ENCODE measurements at places on chromosomes 13 and 19. TPM values are rescaled to one million over a fixed set of nuclear protein-coding genes. Genes with fewer than 3 reads are reported as not detected.

The PDX1 gene
- not detected for total RNA-seq

The CPB2 gene
- not detected for total RNA-seq

- H3K36me3 ChIP-seq, result peaks cover 17% of the 10 kb centered on the region
- no peak for DNase-seq
- no peaks in the 10 kb centered on the region for H3K27me3 ChIP-seq
- H3K27ac ChIP-seq, result no peak overlapping the region
- no peak overlapping the region for H3K4me3 ChIP-seq
These were observed 32.8 kb downstream of the COG6 start for GRCh38 chr13:39688278-39688677.

GRCh38 chr13:99909836-99910619, 61.5 kb downstream of the ZIC5 start:
- H3K36me3 ChIP-seq, result no peaks in the 10 kb centered on the region
- peaks cover 52% of the 10 kb centered on the region for H3K27me3 ChIP-seq
- H3K4me1 ChIP-seq, result no peaks in the 10 kb centered on the region
- no peak overlapping the region for H3K27ac ChIP-seq
- no peak for DNase-seq
- no peak overlapping the region for H3K4me3 ChIP-seq

DNA sequence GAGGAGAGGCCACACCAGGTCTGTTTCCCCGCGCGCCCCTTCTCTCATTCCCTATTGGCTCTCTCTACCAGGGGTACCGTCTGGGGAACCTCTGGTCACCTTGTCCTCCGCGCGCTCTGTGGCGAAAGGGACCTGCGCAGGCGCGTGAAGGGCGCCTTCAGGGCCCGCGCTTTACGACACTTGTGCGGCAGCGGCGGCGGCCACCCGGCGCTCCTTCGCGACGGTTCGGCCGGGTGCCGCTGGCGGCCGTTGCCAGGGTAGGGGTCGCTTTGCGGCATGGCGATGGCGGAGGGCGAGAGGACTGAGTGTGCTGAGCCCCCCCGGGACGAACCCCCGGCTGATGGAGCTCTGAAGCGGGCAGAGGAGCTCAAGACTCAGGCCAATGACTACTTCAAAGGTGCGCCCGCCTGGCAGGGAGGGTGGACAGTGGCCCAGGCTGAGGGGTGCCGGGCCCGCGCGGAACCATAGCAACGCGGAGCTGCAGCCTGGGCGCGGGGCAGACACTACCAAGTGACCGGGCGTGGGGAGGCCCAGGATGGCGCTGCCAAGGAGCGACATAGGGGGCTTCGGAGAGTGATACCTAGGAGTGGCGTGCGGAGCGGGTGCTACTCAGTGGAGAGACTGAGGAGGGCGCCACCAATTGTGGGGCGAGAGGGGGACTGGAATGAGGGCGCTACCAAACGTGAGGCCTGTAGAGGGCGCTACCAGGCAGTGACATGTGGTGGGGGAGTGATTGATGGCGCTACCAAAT, at the start of gene PPP5C:
TSS of gene PPP5C (plus strand) at position 267 of the 751 bp plus-strand sequence. CDS start at position 277, 10 bp downstream.
- no peaks in the 10 kb centered on the region for H3K36me3 ChIP-seq
- H3K4me3 ChIP-seq, result peak within 1 kb of the TSS; percentile 85
- peaks cover 50% of the 10 kb centered on the region for H3K4me1 ChIP-seq
- peak; percentile 93 for DNase-seq

DNA sequence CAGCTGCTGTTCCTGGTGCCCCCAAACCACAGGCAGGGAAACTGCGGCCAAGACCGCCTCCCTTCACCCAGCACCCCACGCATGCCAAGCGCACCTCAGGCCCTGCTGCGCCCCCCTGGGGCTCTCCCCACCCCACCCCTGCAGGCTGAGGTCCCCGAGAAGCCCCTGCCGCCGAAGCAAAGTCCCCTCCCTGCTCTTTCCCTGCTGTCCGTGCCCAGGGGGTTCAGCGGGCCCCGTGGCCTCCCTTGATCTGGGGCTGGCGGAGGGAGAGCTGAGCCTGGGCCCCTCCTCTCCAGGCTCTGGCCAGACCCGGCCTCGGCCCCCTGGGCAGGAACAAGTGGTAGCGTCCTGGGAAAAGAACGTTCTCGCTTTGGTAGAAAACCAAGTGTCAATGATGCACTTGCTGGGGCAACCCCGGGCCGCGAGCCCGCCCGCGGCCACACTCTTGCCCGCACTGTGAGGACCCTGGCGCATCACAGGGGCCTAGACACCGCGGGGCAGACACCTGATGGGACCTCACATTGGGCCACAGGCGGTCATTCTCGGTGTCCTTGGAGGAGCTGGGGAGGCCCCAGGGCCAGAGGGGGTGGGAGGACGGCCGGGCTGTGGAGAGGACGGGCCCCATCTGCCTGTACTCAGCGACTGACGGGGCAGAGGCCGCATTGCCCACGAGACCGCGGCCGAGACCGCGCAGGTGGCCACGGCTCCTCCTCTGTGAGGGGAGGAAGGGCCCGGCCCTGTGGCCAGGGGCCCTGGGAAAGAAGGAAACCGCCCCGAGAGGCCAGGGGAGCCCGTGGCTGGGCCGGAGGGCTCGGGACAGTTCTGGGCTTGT, 29.0 kb downstream of the GPX4 start:
- H3K4me1 ChIP-seq, result peaks cover 80% of the 10 kb centered on the region
- peak overlapping the region; percentile 90 for H3K27ac ChIP-seq
- H3K36me3 ChIP-seq, result peaks cover 13% of the 10 kb centered on the region
- peak overlapping the region; percentile 63 for H3K4me3 ChIP-seq

DNA sequence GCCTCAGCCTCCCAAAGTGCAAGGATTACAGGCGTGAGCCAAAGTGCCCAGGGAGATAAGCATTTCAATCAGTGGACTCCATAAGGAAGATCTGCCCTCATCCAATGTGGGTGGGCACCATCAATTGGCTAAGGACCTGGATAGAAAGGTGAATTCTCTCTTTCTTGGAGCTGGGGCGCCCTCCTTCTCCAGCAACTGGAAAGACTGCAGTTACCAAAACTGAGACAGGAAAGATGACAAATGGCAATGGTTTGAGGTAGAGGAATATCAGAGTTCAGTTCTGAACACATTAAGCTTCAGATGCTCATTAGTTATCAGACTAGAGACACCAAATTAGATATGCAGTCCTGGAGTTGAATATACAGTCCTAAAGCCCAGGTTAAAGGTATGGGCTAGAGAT, 10.5 kb upstream of the ELF1 start:
- no peaks in the 10 kb centered on the region for H3K36me3 ChIP-seq
- peaks cover 8% of the 10 kb centered on the region for H3K4me1 ChIP-seq
- no peak overlapping the region for H3K27ac ChIP-seq
- no peak overlapping the region for H3K4me3 ChIP-seq

GRCh38 chr19:48506138-48506733, 5.4 kb downstream of the LMTK3 start:
- H3K27ac ChIP-seq, result no peak overlapping the region
- no peak for DNase-seq
- peaks cover 10% of the 10 kb centered on the region for H3K27me3 ChIP-seq
- no peak overlapping the region for H3K4me3 ChIP-seq

GRCh38 chr19:12140545-12141404, 625 bp upstream of the ZNF20 start:
- H3K4me1 ChIP-seq, result peaks cover 24% of the 10 kb centered on the region
- H3K4me3 ChIP-seq, result peak overlapping the region; percentile 74
- peaks cover 28% of the 10 kb centered on the region for H3K36me3 ChIP-seq
- no peaks in the 10 kb centered on the region for H3K27me3 ChIP-seq
- peak; percentile 92 for DNase-seq
- peak overlapping the region; percentile 67 for H3K27ac ChIP-seq

GRCh38 chr19:9498183-9498902, at the start of gene ZNF560:
TSS of gene ZNF560 (minus strand) at chr19:9498616. CDS start at chr19:9475313, 23,303 bp downstream.
- DNase-seq, result no peak
- H3K4me1 ChIP-seq, result no peaks in the 10 kb centered on the region
- no peaks in the 10 kb centered on the region for H3K27me3 ChIP-seq
- no peak within 1 kb of the TSS for H3K27ac ChIP-seq

GRCh38 chr13:24693862-24694471, 13.8 kb downstream of the ATP12A start:
- no peaks in the 10 kb centered on the region for H3K4me1 ChIP-seq
- DNase-seq, result no peak
- no peak overlapping the region for H3K27ac ChIP-seq
- no peak overlapping the region for H3K4me3 ChIP-seq

GRCh38 chr13:47317356-47317755, 420.5 kb upstream of the HTR2A start:
- no peaks in the 10 kb centered on the region for H3K36me3 ChIP-seq
- no peaks in the 10 kb centered on the region for H3K27me3 ChIP-seq
- DNase-seq, result no peak
- H3K27ac ChIP-seq, result no peak overlapping the region
- H3K4me1 ChIP-seq, result no peaks in the 10 kb centered on the region
- H3K4me3 ChIP-seq, result no peak overlapping the region

- no peak overlapping the region for H3K27ac ChIP-seq
- H3K27me3 ChIP-seq, result no peaks in the 10 kb centered on the region
- DNase-seq, result no peak
These were observed 1131.7 kb downstream of the SLITRK5 start for GRCh38 chr13:88802886-88803285.

- no peak overlapping the region for H3K4me3 ChIP-seq
- H3K36me3 ChIP-seq, result no peaks in the 10 kb centered on the region
- no peak for DNase-seq
- no peaks in the 10 kb centered on the region for H3K4me1 ChIP-seq
- H3K27ac ChIP-seq, result no peak overlapping the region
These were observed 332.1 kb downstream of the SHISA2 start for GRCh38 chr13:25719666-25720065.

GRCh38 chr19:44869733-44870470, 21.2 kb upstream of the TOMM40 start:
- H3K27me3 ChIP-seq, result no peaks in the 10 kb centered on the region
- peaks cover 57% of the 10 kb centered on the region for H3K36me3 ChIP-seq
- peak overlapping the region; percentile 2 for H3K27ac ChIP-seq
- peaks cover 8% of the 10 kb centered on the region for H3K4me1 ChIP-seq
- no peak for DNase-seq

GRCh38 chr13:107233541-107233940, 665.6 kb upstream of the ARGLU1 start:
- H3K36me3 ChIP-seq, result no peaks in the 10 kb centered on the region
- H3K27me3 ChIP-seq, result no peaks in the 10 kb centered on the region
- DNase-seq, result no peak

GRCh38 chr19:41783612-41784011, 12.8 kb upstream of the CEACAM3 start:
- H3K27ac ChIP-seq, result no peak overlapping the region
- H3K4me1 ChIP-seq, result peaks cover 9% of the 10 kb centered on the region
- DNase-seq, result no peak
- H3K36me3 ChIP-seq, result no peaks in the 10 kb centered on the region
